ENCODE measurements at places on chromosomes 12 and 14. TPM values are rescaled to one million over a fixed set of nuclear protein-coding genes. Genes with fewer than 3 reads are reported as not detected.

The TAS2R43 gene
- total RNA-seq: 3.0 TPM

The PLEKHD1 gene
- 0.10 TPM for total RNA-seq

The MAPKAPK5 gene
- total RNA-seq: 68.3 TPM

The IFNG-AS1 gene
- total RNA-seq: 0.49 TPM

The PMEL gene
- 5.8 TPM for total RNA-seq

The TAS2R9 gene
- not detected for total RNA-seq

The PLD4 gene
- total RNA-seq: 2.6 TPM

The VCPKMT gene
- total RNA-seq: 6.4 TPM

The TMEM132D gene
- total RNA-seq: not detected

The TEX52 gene
- total RNA-seq: not detected

The CLEC1A gene
- 5.4 TPM for total RNA-seq

The KRT79 gene
- not detected for total RNA-seq

The NUP37 gene
- total RNA-seq: 23.4 TPM

The ANO2 gene
- total RNA-seq: 4.2 TPM

The LRRC43 gene
- total RNA-seq: 0.86 TPM

The LRRC10 gene
- total RNA-seq: not detected
